ENCODE measurements at places on chromosomes 13 and 19. TPM values are rescaled to one million over a fixed set of nuclear protein-coding genes. Genes with fewer than 3 reads are reported as not detected.

The TRPM4 gene
- total RNA-seq, result 21.2 TPM

The ASF1B gene
- not detected for total RNA-seq

The TEX29 gene
- not detected for total RNA-seq

The URAD gene
- not detected for total RNA-seq

Measured in tracheal epithelial cell (primary cell).